NCI-H774 (cell line): ENCODE measurements at places on chromosomes 2 and 18.

GRCh38 chr2:144605231-144605840 is 85.4 kb upstream of the ZEB2 start:
- DNase-seq: no peak

- DNase-seq: no peak
Measured at GRCh38 chr2:233823731-233824121, 30.6 kb downstream of the HJURP start.

DNA sequence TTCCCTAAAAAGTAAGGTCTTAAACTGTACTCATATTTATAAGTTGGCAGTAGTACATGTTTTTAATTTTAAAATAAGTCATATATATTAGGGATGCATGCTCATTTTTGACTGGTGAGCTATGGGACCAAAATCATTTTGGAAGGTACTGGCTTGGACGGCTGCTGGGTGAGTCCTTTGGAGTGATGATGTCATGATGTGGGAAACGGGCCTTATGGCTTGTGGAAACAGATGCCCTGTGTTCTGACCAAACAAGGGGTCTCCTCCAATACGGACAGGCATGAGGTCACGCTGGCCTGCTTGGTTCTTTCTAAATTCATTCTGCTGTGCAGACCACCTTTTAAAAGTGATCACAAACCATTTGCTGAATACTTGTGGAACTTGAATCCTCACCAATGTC is 109.2 kb upstream of the MGAT5 start:
- DNase-seq: no peak

- no peak for DNase-seq
Measured at GRCh38 chr2:153005071-153005730, 286.8 kb downstream of the ARL6IP6 start.

GRCh38 chr18:65768120-65768778 is 17.4 kb downstream of the CDH7 start:
- DNase-seq: no peak
